ENCODE measurements at places on chromosomes 4 and X.

DNA sequence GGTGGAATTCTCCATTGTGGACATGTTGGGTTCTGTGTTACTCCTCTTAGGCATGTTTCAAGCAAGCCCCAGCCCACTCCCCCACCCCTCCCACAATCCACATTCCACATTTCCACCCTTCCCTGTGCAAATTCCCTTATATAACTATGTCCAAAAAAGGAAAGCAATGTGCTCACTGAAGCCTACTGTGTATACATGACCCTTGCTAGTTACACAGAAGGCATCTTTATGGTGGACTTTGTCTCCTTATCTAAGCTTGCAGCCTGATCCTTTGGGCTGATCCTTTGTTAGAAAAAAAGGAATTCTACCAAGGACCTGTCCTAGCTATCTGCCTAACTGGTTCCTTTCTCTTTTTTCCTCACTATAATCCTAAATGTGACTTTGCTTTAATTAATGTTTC is 796.8 kb downstream of the NLGN4X start:
- no peak for DNase-seq

DNA sequence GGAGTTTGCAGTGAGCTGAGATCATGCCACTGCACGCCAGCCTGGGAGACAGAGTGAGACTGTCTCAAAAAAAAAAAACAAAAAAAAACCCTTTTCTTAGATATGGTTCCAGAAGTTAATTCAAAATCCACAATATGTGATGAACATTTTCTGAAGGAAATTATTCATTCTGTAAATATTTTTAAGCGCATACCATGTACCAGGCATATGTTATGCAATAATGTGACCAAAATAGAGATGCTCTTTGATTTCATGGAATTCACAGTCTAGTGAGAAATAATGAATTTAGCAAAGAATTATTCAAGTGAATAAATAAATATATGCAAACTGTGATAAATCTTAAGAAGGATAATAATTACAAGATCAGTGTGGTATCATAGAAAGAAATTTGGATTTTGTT is 174.7 kb downstream of the GC start:
- DNase-seq: no peak

DNA sequence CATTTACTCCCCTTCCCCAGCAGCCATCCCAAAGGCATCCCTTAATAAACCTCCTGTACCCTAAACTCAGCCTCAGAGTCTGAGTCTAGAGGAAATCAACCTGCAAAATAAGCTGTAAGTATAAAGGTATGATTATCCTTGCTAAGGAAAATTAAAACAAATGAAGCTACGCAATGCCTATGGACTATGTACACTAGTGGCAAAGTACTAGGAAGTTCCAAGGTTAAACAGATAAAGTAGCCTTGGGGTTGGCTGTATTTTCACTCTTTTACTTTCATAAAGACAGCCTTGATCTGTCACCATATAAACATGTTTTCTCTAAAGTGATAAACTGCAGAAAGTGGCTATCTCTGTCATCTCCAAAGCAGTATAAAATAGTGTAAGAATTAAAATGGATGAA is 35.9 kb downstream of the MAP3K15 start:
- no peak for DNase-seq

GRCh38 chr4:26911254-26911653 is 50.6 kb downstream of the STIM2 start:
- no peak for DNase-seq

GRCh38 chrX:13376857-13377549 is 57.1 kb upstream of the ATXN3L start:
- no peak for DNase-seq

DNA sequence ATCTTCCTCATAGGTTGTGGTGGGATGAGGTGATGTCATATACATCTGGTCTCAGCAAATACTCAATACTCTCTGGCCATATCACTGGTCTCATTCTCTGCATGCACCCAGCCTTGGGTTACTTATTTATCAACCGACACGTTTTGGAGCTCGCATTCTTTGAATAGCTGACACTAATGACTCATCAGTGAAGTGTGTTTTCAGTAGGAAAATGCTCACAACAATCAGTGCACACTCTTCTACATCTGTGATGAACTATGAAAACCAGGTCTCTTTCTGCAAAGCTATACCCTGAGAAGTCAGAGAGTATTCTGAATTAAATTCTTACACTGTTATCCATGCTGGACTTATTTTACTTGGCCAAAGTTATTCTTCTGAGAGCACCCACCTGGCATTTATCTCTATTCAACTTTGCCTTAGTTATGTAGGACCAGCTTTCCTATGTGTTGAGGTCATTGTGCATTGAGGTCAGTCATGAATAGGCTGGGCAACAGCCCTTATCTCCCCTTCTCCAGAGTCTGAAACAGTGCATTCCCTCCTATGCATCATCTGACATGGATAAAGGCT is 58.7 kb upstream of the DHX15 start:
- DNase-seq: no peak

GRCh38 chr4:42871261-42871660 is 21.3 kb upstream of the GRXCR1 start:
- no peak for DNase-seq

GRCh38 chr4:176762661-176763308 is 29.9 kb downstream of the VEGFC start:
- DNase-seq: no peak

GRCh38 chr4:120144634-120145033 is 78.0 kb upstream of the MAD2L1 start:
- no peak for DNase-seq

- no peak for DNase-seq
These were observed 48.7 kb downstream of the UCHL1 start for GRCh38 chr4:41305476-41305875.

DNA sequence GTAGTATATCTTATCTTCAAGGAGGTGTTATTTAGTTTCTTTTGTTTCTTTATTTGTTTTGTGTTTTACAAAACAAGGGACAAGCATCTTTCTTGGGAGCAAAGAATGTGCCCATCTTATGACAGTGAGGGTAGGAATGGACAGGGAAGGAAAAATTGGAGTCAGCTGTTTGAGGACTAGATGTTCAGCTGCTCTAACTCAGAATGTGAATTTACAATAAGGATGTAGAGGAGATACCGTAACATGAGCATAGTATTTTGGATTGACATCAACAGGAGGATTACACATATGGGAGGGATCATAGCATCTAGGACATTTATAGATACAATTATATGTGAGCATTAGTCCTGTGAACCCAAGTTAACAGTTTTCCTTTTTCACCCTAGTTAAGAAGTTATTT is 89.0 kb upstream of the GK2 start:
- no peak for DNase-seq

GRCh38 chr4:118337954-118338353 is 14.8 kb downstream of the PRSS12 start:
- DNase-seq: no peak

- DNase-seq: no peak
These were observed 349.3 kb downstream of the FBXO8 start for GRCh38 chr4:173934201-173934600.

- DNase-seq: no peak
These were observed 106.7 kb downstream of the ADRA2C start for GRCh38 chr4:3872834-3873313.

GRCh38 chr4:10620935-10621488 is 63.6 kb downstream of the CLNK start:
- DNase-seq: no peak

DNA sequence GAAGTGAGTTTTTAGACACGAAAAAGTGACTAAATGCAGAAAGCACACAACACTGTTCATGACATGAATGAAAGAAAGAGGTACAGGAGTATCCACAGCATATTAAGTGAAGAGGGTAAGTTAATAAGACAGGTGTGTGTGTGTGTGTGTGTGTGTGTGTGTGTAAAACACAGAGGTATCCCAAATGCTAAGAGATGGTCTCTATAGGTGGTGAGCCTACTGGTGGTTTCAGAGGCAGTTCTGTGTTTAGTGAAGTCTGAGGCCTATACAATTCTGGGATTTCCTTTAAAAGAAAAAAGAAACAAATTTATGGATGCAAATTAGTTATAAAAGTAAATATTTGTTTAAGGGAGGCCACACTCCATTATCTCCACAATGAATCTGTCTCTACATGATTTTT is 17.4 kb upstream of the TNIP3 start:
- no peak for DNase-seq

- DNase-seq: no peak
These were observed 50.2 kb upstream of the GABRE start for GRCh38 chrX:152024710-152025109.

Measured in neural crest cell (in vitro differentiated cells).